ENCODE measurements at places on chromosomes 13 and 19. TPM values are rescaled to one million over a fixed set of nuclear protein-coding genes. Genes with fewer than 3 reads are reported as not detected.

Gene TUBA3C
- not detected for total RNA-seq

Gene MEIS3
- total RNA-seq, result 43.2 TPM

Gene FTL
- total RNA-seq, result 1,657 TPM

Gene NLRP5
- not detected for total RNA-seq

Gene CBY2
- total RNA-seq, result not detected

Gene ZNF221
- total RNA-seq, result 12.2 TPM

Gene CADM4
- 28.2 TPM for total RNA-seq

Gene ZNF177
- total RNA-seq, result 10.6 TPM

Gene PCDH20
- 7.2 TPM for total RNA-seq

Gene GIPC1
- 308 TPM for total RNA-seq

Gene C19orf18
- total RNA-seq, result 2.5 TPM

Gene SMIM44
- total RNA-seq, result not detected

Gene KLK14
- total RNA-seq, result 0.29 TPM

Gene PSMD8
- total RNA-seq, result 159 TPM

Gene TPGS1
- 26.1 TPM for total RNA-seq

Gene DHDH
- 3.4 TPM for total RNA-seq

Gene GJA3
- total RNA-seq, result 0.60 TPM

Gene MISP
- 20.8 TPM for total RNA-seq

Gene ZNF431
- 40.6 TPM for total RNA-seq

Gene SLC10A2
- 1.7 TPM for total RNA-seq

Gene B3GNT8
- 13.0 TPM for total RNA-seq

Gene CGB7
- total RNA-seq, result 1.9 TPM

Gene PNMA8A
- 21.9 TPM for total RNA-seq

Gene ZNF433
- total RNA-seq, result 8.9 TPM

Gene MEIOSIN
- not detected for total RNA-seq

Gene ELSPBP1
- not detected for total RNA-seq

Gene CEACAM3
- not detected for total RNA-seq

Gene ZNF792
- total RNA-seq, result 5.8 TPM

Gene SPRED3
- total RNA-seq, result 5.5 TPM

Gene PRSS57
- total RNA-seq, result not detected

Gene ZNF443
- 7.7 TPM for total RNA-seq

Gene PRR20D
- not detected for total RNA-seq

Gene GFY
- not detected for total RNA-seq

Gene NLRP9
- total RNA-seq, result not detected

Gene PTH2
- not detected for total RNA-seq

Gene IGLON5
- 18.0 TPM for total RNA-seq

Gene RNF225
- 1.0 TPM for total RNA-seq

Gene MADCAM1
- 0.74 TPM for total RNA-seq

Gene KCNJ14
- 1.8 TPM for total RNA-seq
